ENCODE measurements at places on chromosomes 1 and 21.

DNA sequence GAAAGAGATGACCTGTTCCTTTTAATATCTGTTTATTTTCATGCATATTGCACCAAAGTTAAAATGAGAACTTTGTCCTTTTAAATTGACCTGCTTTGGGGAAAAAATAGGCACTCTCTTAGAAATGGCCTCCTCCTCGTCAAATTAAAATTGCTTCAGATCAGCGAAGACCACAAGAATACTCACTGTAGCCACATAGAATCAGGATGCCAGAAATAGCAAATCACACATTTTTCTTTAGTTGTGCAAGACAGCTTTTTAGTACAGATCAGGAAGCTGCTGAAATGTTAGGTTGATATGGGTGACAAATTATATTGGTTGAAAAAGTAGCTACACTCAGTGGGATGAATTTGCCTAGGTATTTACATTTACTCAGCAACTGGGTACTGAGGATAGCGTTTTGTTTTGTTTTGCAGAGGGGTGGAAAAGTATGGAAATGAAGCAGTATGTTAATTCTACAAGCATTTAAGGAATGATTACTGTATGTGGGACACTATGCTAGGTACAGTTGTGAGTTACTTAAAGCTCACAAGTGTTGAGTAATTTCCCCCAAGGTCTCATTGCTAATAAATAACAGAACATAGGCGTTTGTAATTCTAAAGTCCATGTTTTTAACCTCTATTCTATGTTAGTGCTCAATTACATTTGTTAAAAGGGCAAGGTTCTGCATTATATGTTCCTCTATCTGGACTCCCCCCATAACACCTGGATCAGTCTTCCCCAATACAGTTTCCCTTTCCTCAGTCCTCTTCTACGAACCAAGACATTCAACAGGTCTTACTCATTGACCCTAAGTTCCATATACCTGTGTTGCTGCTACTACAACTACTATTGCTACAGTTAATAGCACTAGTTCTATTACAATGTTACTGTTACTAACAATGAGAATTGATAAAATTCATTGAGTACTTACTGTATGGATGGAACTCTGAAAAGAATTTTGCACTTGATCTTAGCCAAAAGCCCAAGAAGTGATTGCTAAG is 99.4 kb upstream of the S1PR1 start:
- DNase-seq, result no peak

DNA sequence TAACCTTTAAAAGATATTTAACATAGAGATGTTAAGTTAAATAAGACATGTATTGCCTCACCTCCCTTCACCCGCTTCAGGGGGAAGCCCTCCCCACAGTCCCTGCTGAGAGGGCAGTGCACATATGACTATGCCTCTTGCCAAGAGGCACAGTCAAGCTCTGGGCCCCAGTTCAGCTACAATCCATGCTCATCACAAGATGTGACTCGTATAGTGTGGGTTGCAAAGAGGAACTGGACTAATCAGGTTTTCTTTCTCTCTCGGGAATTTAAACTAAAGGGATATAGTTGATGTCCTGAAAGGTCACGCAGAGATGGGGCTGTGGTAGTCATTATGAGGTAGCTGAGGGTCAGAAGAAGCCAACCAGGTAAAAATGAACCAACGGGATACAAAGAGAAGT is 35.6 kb downstream of the LYST start:
- DNase-seq, result peak; percentile 13

DNA sequence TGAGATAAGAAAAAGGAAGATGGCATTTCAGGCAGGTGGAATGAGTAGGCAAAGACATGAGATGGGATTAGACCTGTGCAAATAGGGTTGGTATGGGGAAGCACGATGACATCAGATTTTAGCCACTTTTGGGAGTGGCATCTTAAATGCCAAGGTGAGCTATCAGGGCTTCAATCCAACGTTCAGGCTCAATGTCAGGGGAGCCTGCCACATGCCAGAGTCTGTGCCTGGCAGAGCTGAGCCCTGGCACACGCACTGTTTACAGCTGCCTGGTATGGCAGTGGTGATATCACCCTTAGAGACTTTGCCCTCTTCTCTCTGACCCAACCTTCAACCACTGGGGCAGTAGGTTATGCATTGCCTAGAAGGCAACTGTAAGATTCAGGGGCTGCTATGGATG is 1.1 kb upstream of the GUCA2B start:
- DNase-seq, result no peak

GRCh38 chr1:37951783-37952624 is 5.2 kb upstream of the INPP5B start:
- no peak for DNase-seq

GRCh38 chr1:66598670-66599069 is 64.7 kb downstream of the SGIP1 start:
- DNase-seq, result no peak

- no peak for DNase-seq
Measured at GRCh38 chr1:14745789-14746188, 147.3 kb downstream of the KAZN start.

- DNase-seq, result no peak
Measured at GRCh38 chr1:79113836-79114235, 107.3 kb upstream of the ADGRL4 start.

- no peak for DNase-seq
Measured at GRCh38 chr1:47513393-47513792, 75.5 kb downstream of the FOXD2 start.

- no peak for DNase-seq
Measured at GRCh38 chr1:200896531-200897196, 2.0 kb downstream of the INAVA start.

GRCh38 chr1:92964316-92964715 is 3.1 kb upstream of the DIPK1A start:
- no peak for DNase-seq

GRCh38 chr1:207991583-207992026 is 80.7 kb upstream of the CD34 start:
- no peak for DNase-seq

- no peak for DNase-seq
Measured at GRCh38 chr1:31659889-31660288, 15.2 kb upstream of the PEF1 start.

- no peak for DNase-seq
Measured at GRCh38 chr1:234617131-234617985, 7.4 kb upstream of the IRF2BP2 start.

GRCh38 chr21:46543306-46543705 is 61.6 kb downstream of the S100B start:
- DNase-seq, result no peak

DNA sequence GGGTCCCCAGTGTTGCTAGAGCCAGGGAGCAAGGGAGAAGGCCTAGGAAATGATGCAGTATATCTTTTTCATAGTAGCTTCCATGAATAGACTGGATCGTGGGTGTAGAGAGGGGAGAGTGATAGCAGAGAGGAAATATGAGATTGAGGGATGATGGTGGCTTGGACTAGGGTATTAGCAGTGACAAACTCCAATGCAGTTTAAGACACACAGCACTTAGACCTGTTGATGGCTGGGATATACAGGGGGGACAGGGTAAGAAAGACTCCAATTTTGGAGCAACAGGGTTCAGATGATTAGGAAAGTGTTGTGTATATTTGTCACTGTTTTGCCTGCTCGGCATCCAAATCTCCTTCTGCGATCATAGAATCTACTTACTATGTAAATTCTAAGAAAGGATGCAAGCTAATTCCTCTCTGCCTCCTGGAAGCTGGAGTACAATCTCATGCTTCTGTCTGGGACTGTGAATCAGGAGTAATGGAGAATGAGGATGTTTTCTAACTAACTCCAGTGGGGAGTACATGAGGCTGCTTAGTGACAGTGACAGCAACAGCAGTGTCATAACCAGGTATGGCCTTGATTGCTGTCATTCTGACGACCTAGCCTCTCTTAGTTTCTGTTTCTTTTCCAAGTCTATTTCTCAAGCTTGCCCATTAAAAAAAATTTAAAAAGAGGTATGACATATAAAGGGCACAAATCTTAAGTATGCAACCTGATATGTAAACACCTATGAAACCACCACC is 47.5 kb downstream of the SYDE2 start:
- no peak for DNase-seq

DNA sequence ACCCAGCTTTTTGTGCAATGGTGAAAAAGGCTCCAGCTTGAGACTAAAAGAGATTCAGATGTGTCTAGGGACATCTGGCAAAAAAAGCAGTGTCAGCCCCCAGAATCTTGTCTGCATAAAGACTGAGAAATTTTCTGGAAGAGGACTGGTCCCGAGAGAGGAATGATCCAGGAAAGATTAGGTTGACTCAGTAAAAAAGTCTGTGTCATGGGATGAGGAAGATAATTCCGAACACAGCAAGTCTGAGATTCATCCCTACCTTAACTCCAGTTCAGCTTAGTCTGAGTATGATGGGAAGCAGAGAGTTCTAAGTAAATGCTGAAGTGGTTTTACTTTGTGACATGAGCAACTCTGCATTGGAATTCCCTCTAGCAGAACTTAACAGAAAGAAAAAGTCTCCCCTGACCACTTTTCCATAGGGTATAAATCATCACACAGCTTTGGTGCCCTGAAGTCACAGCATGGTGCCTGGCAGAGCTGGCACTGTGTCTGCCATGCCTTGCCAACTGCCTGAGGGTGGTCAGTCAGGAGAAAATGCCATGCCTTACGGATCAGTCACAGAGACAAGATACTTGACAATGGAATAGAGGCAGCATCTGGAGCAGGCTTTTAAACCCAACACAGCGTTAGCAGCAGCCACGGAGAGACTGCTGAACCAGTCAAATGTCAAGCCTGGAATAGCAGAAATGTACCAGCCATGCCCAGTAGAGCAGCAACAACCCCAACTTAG is 153.4 kb downstream of the ZC3H11B start:
- no peak for DNase-seq

GRCh38 chr1:32980080-32980479 is 15.5 kb upstream of the RNF19B start:
- no peak for DNase-seq

DNA sequence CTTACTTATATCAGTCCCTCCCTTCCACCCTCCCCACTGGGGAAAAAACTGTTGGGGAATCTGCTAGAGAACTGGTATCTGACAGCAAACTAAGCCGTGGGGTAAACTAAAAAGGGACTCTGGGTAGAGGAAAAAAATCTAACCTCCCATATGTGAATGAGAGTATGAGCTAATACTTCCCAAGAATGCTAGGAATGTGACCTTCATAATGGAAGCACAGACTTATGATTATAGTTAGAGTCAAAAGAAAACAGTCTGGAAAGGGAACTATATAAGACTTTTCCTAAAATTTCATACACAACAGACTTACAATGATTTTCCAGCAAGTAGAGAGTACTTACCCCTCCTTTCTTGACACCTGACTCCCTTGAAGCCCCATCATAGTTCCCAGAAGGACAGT is 23.0 kb upstream of the RBBP5 start:
- DNase-seq, result no peak

GRCh38 chr1:66685670-66686069 is 66.6 kb upstream of the DYNLT5 start:
- DNase-seq, result no peak

DNA sequence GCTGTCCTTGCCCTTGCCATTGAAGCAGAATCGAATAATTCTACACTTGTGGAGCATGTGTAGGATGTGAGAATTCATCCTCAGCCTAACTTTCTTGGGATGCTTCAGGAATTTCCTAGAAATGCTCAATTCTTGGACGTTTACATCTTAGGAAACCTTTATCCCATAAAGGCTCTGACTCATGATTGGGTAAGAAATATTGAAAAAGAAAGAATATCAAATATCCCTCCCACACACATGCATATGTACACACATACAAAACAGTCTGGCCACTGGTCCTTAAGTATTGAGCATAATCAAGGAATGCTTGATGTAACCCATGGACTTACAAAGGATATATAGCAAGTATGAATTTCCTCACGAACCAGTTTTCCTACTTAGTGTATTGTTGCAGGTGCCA is 83.9 kb upstream of the IPO9 start:
- no peak for DNase-seq

GRCh38 chr1:33300673-33301072 is 20.2 kb downstream of the A3GALT2 start:
- no peak for DNase-seq

GRCh38 chr1:182217967-182218366 is 156.5 kb upstream of the ZNF648 start:
- DNase-seq, result no peak

All from stimulated activated CD8-positive, alpha-beta memory T cell treated with anti-CD3 and anti-CD28 coated beads, Interleukin-4, amount 100 ng/mL, for 24 hours (primary cell).